ENCODE measurements at places on chromosomes 4 and X. TPM values are rescaled to one million over a fixed set of nuclear protein-coding genes. Genes with fewer than 3 reads are reported as not detected.

- H3K27me3 ChIP-seq = no peaks in the 10 kb centered on the region
- no peak overlapping the region for H3K4me3 ChIP-seq
These were observed 24.7 kb upstream of the NAP1L5 start for GRCh38 chr4:88722276-88722780.

- peaks cover 3% of the 10 kb centered on the region for H3K4me1 ChIP-seq
- no peaks in the 10 kb centered on the region for H3K27me3 ChIP-seq
- no peak for DNase-seq
- H3K27ac ChIP-seq = peak overlapping the region; percentile 44
- H3K4me3 ChIP-seq = no peak overlapping the region
These were observed 109.4 kb downstream of the GPR143 start for GRCh38 chrX:9656277-9656676.

GRCh38 chr4:63757929-63758328, 651.3 kb downstream of the TECRL start:
- no peak overlapping the region for H3K4me3 ChIP-seq
- H3K27ac ChIP-seq = no peak overlapping the region
- H3K36me3 ChIP-seq = no peaks in the 10 kb centered on the region
- no peaks in the 10 kb centered on the region for H3K4me1 ChIP-seq
- DNase-seq = no peak

GRCh38 chr4:48223633-48224295, 45.9 kb downstream of the TEC start:
- H3K4me1 ChIP-seq = no peaks in the 10 kb centered on the region
- H3K4me3 ChIP-seq = no peak overlapping the region
- H3K27ac ChIP-seq = no peak overlapping the region
- no peaks in the 10 kb centered on the region for H3K27me3 ChIP-seq
- no peaks in the 10 kb centered on the region for H3K36me3 ChIP-seq

DNA sequence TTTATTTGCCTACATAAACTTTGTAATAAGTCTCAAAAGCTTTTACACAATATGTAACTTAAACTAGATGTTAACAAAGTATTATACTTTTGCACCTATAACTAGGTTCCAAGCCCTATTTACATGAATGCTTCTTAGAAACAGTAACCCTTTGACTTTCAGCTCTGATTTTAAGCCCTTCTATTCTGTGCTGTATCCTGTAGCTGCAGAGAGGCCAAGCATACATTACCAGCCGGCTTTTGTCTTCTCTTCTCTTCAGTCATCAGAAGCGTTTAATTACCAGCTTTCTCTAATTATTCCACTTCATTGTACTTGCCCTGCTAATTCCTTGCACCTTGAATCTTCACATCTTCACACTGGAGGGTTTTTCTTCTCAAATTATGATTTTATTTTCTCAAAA, 403.1 kb downstream of the PDGFC start:
- H3K27ac ChIP-seq = no peak overlapping the region
- no peaks in the 10 kb centered on the region for H3K27me3 ChIP-seq
- DNase-seq = no peak
- H3K4me1 ChIP-seq = no peaks in the 10 kb centered on the region

GRCh38 chr4:75511841-75512240, 2.4 kb downstream of the RCHY1 start:
- peak overlapping the region; percentile 89 for H3K4me3 ChIP-seq
- peaks cover 20% of the 10 kb centered on the region for H3K36me3 ChIP-seq
- H3K27me3 ChIP-seq = no peaks in the 10 kb centered on the region

DNA sequence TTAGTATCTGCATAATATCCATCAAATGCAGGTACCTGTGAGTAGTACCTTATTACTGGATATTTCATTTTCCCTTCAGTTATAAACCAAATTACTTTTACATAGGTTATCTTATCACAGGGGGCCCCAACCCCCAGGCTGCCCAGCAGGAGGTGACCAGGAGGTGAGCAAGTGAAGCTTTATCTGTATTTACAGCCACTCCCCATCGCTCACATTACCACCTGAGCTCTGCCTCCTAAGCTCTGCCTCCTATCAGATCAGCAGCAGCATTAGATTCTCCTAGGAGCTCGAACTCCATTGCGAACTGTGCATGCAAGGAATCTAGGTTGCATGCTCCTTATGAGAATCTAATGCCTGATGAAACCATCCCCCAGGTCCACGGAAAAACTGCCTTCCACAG, 6.3 kb downstream of the PRSS12 start:
- peaks cover 48% of the 10 kb centered on the region for H3K27me3 ChIP-seq
- no peak overlapping the region for H3K27ac ChIP-seq
- H3K36me3 ChIP-seq = no peaks in the 10 kb centered on the region
- H3K4me3 ChIP-seq = no peak overlapping the region

DNA sequence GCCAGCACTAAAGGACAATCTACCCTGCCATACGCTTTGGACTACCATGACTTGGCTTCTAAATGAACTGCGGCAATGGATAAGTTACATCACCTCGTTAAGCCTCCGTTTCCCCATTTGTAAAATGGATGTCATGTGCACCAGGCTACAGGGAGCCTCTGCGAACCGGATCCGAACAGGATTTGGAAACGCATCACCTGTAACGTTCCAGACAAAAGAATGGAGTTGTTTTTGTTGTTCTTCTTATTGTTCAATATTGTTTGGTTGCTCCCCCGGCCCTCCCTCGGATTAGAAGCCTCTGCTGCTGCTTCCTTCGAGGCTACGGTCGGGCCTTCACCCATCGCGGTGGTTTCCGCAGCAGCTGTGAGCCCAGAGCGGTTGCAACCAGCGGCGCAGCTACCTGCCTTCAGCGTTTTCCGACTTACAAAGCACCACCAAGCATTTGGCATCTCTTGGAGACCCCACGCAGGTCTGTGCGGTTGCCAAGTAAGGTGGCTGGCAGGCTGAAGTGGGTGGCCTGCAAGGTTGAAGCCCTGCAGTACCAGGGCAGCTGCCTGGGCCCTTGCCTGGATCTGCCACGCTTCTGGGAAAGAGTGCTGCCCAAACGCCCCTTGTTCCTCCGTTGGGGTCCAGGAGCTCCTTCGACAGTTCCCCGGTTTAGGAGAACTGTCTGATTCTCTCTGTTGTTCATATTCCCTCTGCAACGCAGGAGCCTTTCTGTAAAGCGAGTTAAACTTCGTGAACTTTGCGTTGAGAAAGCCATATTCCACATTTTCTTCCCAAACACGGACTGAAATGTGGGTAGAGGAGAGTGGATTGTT, 7.1 kb downstream of the NKX3-2 start:
- no peaks in the 10 kb centered on the region for H3K36me3 ChIP-seq
- no peak overlapping the region for H3K4me3 ChIP-seq
- no peak for DNase-seq
- peaks cover 100% of the 10 kb centered on the region for H3K27me3 ChIP-seq
- H3K27ac ChIP-seq = no peak overlapping the region

GRCh38 chr4:102843273-102843672, 15.9 kb upstream of the UBE2D3 start:
- no peak overlapping the region for H3K4me3 ChIP-seq
- H3K27me3 ChIP-seq = no peaks in the 10 kb centered on the region
- H3K27ac ChIP-seq = no peak overlapping the region

- peaks cover 5% of the 10 kb centered on the region for H3K27me3 ChIP-seq
- no peak overlapping the region for H3K27ac ChIP-seq
- no peaks in the 10 kb centered on the region for H3K4me1 ChIP-seq
- no peaks in the 10 kb centered on the region for H3K36me3 ChIP-seq
- DNase-seq = no peak
These were observed 59.3 kb downstream of the AFM start for GRCh38 chr4:73540826-73541225.

GRCh38 chr4:111228874-111229273, 606.0 kb upstream of the PITX2 start:
- no peaks in the 10 kb centered on the region for H3K27me3 ChIP-seq
- no peak overlapping the region for H3K4me3 ChIP-seq
- H3K27ac ChIP-seq = no peak overlapping the region
- H3K36me3 ChIP-seq = no peaks in the 10 kb centered on the region
- no peak for DNase-seq

GRCh38 chr4:87092389-87093141, 127.9 kb downstream of the KLHL8 start:
- DNase-seq = peak; percentile 52
- H3K27ac ChIP-seq = peak overlapping the region; percentile 55
- H3K27me3 ChIP-seq = no peaks in the 10 kb centered on the region
- H3K4me1 ChIP-seq = peaks cover 63% of the 10 kb centered on the region

DNA sequence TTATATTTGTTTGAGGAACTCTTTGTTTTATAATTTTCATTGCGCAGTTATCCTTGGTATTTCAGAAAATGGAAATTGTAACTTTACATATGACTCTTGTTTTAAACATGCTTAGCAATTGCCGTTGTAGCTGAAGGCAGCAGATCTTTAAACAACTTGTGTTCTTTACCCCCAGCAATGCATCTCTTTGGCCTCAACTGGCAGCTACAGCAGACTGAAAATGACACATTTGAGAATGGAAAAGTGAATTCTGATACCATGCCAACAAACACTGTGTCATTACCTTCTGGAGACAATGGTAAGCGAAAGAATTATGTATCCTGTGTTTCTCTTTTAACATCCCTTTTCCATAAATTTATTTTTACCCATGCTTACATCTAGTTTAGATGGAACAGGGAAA, 263.6 kb downstream of the DCTD start:
- no peak overlapping the region for H3K4me3 ChIP-seq
- H3K36me3 ChIP-seq = no peaks in the 10 kb centered on the region
- H3K27ac ChIP-seq = no peak overlapping the region
- H3K27me3 ChIP-seq = no peaks in the 10 kb centered on the region
- DNase-seq = no peak

- H3K36me3 ChIP-seq = no peaks in the 10 kb centered on the region
- no peak overlapping the region for H3K4me3 ChIP-seq
These were observed 460.7 kb upstream of the SMIM31 start for GRCh38 chr4:164293203-164293602.

DNA sequence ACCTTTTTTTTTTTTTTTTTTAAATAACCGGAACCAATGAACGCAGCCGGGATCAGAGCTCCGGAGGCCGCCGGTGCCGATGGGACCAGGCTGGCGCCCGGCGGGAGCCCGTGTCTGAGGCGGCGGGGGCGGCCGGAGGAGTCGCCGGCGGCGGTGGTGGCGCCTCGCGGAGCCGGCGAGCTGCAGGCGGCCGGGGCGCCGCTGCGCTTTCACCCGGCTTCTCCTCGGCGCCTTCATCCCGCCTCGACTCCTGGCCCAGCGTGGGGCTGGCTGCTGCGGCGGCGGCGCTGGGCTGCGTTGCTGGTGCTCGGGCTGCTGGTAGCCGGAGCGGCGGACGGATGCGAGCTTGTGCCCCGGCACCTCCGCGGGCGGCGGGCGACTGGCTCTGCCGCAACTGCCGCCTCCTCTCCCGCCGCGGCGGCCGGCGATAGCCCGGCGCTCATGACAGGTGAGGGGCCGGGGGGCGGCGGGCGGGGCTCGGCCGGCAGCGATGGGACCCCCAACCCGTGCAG, 337 bp downstream of the STIM2 start:
- peak; percentile 55 for DNase-seq
- peaks cover 83% of the 10 kb centered on the region for H3K4me1 ChIP-seq
- H3K27ac ChIP-seq = peak overlapping the region; percentile 97

- H3K4me1 ChIP-seq = no peaks in the 10 kb centered on the region
- H3K36me3 ChIP-seq = no peaks in the 10 kb centered on the region
- no peak for DNase-seq
- no peak overlapping the region for H3K27ac ChIP-seq
- H3K27me3 ChIP-seq = no peaks in the 10 kb centered on the region
These were observed 907.1 kb downstream of the FSTL5 start for GRCh38 chr4:161256716-161257115.

- no peak for DNase-seq
- H3K4me1 ChIP-seq = no peaks in the 10 kb centered on the region
- H3K27me3 ChIP-seq = no peaks in the 10 kb centered on the region
- no peaks in the 10 kb centered on the region for H3K36me3 ChIP-seq
- H3K27ac ChIP-seq = no peak overlapping the region
These were observed 190.4 kb downstream of the AR start for GRCh38 chrX:67734111-67734753.

DNA sequence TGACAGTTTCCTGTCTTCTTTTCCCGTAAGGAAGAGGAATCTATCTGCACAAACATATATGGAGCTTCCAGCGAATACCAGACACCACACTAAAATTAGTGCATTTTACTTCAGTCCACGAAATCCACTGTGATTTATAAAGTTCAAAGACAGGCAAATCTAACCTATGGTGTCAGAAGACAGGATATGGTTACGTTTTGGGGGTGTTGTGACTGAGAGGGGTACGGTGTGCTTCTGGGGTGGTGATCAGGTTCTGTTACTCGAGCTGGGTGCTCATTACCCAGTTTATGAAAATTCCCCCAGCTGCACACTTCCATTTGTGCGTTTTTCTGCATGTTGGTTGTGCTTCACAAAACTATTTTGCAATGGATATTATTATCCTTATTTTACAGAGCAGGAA, 10.3 kb downstream of the VGLL1 start:
- no peak overlapping the region for H3K4me3 ChIP-seq
- no peak overlapping the region for H3K27ac ChIP-seq
- no peaks in the 10 kb centered on the region for H3K36me3 ChIP-seq
- no peaks in the 10 kb centered on the region for H3K4me1 ChIP-seq
- H3K27me3 ChIP-seq = no peaks in the 10 kb centered on the region

- H3K27ac ChIP-seq = no peak overlapping the region
- DNase-seq = no peak
- no peaks in the 10 kb centered on the region for H3K27me3 ChIP-seq
- no peak overlapping the region for H3K4me3 ChIP-seq
- H3K4me1 ChIP-seq = no peaks in the 10 kb centered on the region
These were observed 328.6 kb upstream of the NR3C2 start for GRCh38 chr4:148770848-148771247.

- peak; percentile 77 for DNase-seq
- peaks cover 27% of the 10 kb centered on the region for H3K36me3 ChIP-seq
- peaks cover 8% of the 10 kb centered on the region for H3K4me1 ChIP-seq
- peak overlapping the region; percentile 39 for H3K27ac ChIP-seq
- no peaks in the 10 kb centered on the region for H3K27me3 ChIP-seq
- no peak overlapping the region for H3K4me3 ChIP-seq
These were observed 19.3 kb downstream of the NOA1 start for GRCh38 chr4:56958111-56958517.

DNA sequence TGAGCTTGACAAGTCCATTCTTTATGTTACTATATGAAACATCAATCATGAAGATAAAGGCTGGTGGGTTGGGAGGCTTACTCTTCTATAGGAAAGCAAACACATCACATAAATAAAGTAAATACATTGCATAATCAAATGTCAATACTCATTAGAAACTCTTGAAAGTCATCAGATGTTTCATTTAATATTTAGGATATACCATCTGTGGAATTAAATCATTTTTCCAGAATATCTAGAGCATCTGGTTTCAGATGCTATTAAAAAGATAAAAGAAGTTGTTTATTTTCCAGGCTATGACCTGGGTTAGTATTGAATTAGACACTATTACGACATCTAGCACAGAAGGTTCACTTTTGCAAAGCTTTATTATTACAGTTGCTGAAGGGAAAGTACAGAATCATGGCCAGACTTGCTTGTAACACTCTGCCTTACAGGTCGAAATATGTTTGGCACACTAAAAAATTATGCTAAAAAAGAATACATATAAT, 72.6 kb downstream of the METTL14 start:
- H3K36me3 ChIP-seq = peaks cover 5% of the 10 kb centered on the region
- H3K4me3 ChIP-seq = no peak overlapping the region
- peak overlapping the region; percentile 89 for H3K27ac ChIP-seq
- H3K4me1 ChIP-seq = peaks cover 100% of the 10 kb centered on the region
- H3K27me3 ChIP-seq = no peaks in the 10 kb centered on the region
- DNase-seq = no peak

CYLC1 gene
- not detected for total RNA-seq

C4orf50 gene
- total RNA-seq = not detected

ESX1 gene
- not detected for total RNA-seq

SLC10A4 gene
- not detected for total RNA-seq

IGFBP7 gene
- total RNA-seq = 698 TPM

TRO gene
- total RNA-seq = 1.9 TPM

IL1RAPL1 gene
- total RNA-seq = 1.9 TPM

ATOH1 gene
- total RNA-seq = not detected

PKD2 gene
- total RNA-seq = 11.7 TPM

RHOH gene
- 0.41 TPM for total RNA-seq

RENBP gene
- 7.5 TPM for total RNA-seq

ZNF630 gene
- 3.2 TPM for total RNA-seq

IGSF1 gene
- total RNA-seq = 2.4 TPM

PRDM5 gene
- 12.2 TPM for total RNA-seq

MAGEC2 gene
- not detected for total RNA-seq

Measured in left ventricle myocardium inferior (tissue), 1 donor.